Fibroblast of skin of left quadriceps (primary cell): ENCODE measurements at places on chromosomes 4 and X.

- DNase-seq, result no peak
Observed at GRCh38 chrX:97597954-97598353, 714.2 kb downstream of the RPA4 start.

DNA sequence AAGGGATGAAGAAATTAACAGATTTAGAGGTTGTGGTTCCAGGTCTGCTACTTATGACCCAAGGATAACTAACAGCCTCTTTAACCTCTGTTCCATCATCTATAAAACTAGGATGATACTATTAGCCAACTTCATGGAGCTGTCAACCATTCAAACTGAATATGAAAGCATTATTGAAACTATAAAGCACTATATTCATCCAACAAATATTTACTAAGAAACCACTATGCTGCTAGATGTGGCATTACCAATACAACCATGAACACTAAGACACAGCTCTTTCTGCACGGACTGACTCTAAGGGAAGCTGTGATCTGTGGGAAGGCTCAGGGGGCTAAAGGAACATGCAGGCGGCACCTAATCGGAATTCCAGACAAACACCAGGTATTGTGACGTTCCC lies 66.0 kb downstream of the APBB2 start:
- DNase-seq, result no peak

DNA sequence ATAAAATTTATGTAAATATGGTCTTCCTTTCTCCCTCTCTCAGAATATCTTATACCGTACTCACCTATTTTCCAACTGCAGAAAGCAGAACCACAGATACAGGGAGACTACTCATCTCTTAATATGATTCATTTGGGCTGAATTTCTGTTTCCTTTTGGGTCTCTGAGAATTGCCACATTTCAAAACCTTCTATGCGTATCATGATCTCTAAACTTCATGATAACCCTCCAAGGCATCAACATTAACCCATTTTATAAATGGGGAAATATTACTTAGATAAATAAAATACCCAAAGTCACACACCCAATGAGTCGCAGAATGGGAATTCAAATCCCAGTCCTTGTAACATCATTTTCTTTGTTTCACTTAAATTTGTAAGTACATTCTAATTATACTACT lies 16.6 kb upstream of the PRDM8 start:
- no peak for DNase-seq

- no peak for DNase-seq
Observed at GRCh38 chrX:109830704-109831206, 97.7 kb upstream of the ACSL4 start.

DNA sequence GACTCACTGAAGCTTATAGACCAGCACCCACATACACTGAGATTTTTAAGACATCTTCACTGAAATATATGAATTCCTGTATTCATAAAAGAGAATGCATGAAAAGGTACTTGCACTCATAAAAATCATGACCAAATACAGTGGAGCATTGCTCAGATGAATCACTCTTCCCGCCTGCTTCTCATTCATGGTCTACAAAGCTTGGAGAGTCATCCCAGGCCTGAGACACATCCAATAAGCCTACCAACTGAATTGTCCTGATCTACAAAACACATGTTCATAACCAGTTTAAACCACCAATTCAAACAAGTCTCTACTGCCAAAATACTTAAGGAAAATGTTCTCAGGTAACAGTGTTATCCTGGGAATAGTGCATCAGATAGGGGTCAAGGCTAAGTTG lies 38.1 kb downstream of the PROM1 start:
- no peak for DNase-seq

- no peak for DNase-seq
Observed at GRCh38 chr4:15240764-15241163, 187.1 kb upstream of the C1QTNF7 start.

DNA sequence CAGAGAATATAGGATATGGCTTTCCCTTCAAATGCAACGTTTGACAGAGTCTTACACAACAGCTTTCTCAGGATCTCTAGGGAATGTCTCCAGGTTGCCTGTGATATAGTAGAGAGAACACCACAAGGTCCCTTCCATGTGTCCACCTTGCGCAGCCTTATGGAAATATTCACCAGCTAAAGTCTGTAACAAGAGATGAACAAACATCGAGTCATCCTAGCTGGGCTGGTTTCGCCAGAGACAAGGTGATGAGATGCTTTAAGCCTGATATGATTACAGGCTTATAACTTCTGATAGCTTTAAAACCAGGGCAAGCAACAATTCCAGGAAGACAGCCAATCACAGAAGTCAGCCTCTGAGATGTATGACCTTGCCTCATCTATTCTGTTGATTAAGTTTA lies 83.8 kb downstream of the SEL1L3 start:
- no peak for DNase-seq

DNA sequence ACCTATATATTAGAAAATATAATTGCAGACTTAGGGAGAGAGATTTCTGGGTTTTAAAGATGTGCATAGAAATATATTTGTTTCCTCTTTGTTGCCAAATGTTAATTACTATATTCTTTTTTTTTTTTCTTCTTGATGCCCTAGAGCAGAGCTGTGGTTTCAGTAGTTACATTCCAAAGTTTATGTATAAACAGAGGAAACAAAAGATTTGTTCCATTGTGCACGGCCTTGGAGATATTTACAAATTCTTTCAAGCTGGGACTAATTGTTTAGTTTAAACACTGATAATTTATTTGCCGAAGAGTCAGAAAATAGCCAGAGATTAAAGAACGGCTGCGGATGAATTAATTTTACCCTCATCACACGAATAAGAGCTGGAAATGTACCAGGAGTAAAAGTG lies 85.1 kb downstream of the USP46 start:
- no peak for DNase-seq

DNA sequence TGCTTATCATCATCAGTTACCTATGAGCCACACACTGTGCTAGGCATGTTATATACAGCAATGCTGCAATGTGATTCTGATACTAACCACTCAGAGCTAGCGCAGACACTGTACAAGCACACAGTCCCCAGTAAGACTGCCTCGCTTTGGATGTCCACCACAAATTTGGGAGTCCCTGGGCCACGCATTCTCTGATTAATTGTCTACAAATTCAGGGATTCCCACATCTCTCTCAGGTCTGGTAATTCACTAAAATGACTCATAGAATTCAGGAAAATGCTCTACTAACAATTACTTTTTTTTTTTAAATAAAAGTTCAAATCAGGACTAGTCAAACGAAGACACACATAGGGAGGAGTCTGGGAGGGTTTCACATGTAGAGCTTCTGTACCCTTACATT lies 652.1 kb upstream of the AADAT start:
- DNase-seq, result no peak

DNA sequence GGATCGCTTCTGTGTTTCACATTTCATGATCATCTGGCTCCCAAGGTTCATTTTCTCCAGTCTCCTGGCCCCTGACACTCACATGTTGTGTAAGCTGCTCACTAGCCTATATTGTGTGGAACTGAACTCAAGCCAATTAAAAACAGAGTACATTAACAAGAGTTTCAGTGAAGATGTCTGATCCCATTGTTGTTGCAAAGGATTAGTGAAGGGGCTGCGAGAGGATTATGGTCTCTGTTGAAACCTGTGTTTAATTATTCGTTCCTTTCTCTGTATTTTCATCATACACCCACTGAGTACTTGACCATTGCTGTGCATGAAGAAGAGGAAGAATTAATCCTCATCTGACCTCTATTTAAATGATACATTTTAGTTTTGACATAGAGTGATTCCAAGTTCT lies 54.7 kb downstream of the AFF2 start:
- no peak for DNase-seq

- DNase-seq, result peak; percentile 74
Observed at GRCh38 chr4:94504545-94504944, 52.8 kb downstream of the PDLIM5 start.

- no peak for DNase-seq
Observed at GRCh38 chr4:40322811-40323210, 12.3 kb upstream of the CHRNA9 start.

- DNase-seq, result no peak
Observed at GRCh38 chr4:127364397-127364796, 268.4 kb upstream of the INTU start.

DNA sequence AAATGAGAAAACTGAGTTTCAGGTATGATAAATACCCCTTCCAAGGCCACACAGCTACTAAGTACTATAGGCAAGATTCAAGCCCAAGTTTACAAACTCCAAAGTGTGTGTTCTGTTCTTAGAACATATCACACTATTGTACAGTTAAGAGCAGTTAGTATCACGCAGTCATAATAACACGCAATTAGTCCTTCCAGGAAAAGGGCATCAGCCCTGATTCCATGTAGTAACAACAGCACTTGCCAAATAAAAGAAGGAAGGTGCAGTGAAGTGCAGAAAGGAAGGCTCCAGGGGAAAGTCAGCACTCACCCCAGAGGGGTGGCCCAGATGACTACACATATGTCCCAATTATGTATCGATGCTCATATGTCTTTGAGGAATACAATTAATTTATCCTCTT lies 4.4 kb downstream of the TASL start:
- no peak for DNase-seq

DNA sequence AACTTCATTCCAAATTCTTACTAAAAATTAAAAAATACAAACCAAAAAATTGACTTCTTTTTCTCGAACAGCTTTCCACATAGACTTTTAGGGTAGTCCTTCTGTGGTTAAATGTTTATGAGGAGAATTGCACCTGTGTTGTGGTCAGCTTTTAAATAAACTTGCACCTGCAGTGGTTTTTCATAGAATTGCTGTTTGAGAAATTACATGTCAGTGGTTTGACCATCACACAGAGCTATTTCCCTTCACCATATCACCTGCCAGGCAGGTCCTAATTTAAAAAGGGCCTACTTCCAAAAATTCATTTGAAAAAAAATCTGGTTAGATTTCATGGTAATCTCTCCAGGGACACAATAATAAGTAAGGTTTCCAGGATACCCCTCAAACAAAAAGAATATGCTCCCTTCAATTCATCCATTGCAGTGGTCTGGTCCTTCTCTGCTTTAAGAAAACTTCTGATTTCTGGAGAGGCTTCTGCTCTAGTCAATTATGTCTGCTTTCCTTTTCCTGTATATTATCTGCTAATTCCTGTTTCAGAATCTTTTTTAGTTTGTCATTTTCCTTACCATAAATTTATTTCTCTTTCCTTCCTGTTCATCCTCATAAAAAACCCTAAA lies 9.8 kb upstream of the UTP3 start:
- DNase-seq, result no peak
